T-helper 17 cell (primary cell): ENCODE measurements at places on chromosomes 13 and 19. TPM values are rescaled to one million over a fixed set of nuclear protein-coding genes. Genes with fewer than 3 reads are reported as not detected.
A peak's percentile ranks its signal among the peaks of the same experiment; 100 is the strongest.

GRCh38 chr13:49053215-49053614 lies 77.5 kb downstream of the FNDC3A start:
- peaks cover 3% of the 10 kb centered on the region for H3K36me3 ChIP-seq
- H3K4me1 ChIP-seq, result peaks cover 12% of the 10 kb centered on the region
- H3K27me3 ChIP-seq, result no peaks in the 10 kb centered on the region

NCR1 gene
- not detected for total RNA-seq

GRCh38 chr19:34305221-34306083 lies 51.1 kb downstream of the GARRE1 start:
- no peak for DNase-seq
- no peak overlapping the region for H3K4me3 ChIP-seq
- no peaks in the 10 kb centered on the region for H3K27me3 ChIP-seq

ZNF780B gene
- total RNA-seq, result 16.8 TPM

RDH8 gene
- total RNA-seq, result not detected

GRCh38 chr19:9178901-9179300 lies at the start of gene OR7D2:
TSS of gene OR7D2 (plus strand) at chr19:9178979. CDS start at chr19:9185782, 6,803 bp downstream.
- no peak for DNase-seq
- no peaks in the 10 kb centered on the region for H3K4me1 ChIP-seq
- H3K36me3 ChIP-seq, result no peaks in the 10 kb centered on the region
- H3K4me3 ChIP-seq, result no peak within 1 kb of the TSS

DNA sequence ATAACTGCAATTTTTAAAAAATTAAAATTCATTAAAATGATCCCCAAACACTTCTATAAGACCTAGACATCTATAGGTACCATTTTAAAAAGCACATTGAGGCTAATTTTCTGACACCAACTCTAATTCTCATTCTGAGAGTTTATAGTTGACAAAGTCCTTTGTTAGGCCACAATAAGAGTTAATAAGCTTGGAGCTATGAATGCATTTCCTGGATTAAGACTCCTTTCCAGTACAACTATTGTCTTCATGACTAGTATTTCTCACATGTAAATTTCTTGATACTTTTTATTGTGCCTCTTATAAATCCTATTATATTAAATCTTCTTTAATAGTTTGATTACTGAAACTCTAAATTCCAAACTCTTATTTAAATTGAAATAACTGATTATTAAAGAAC lies 340.8 kb downstream of the KLF12 start:
- H3K4me3 ChIP-seq, result no peak overlapping the region
- peaks cover 27% of the 10 kb centered on the region for H3K4me1 ChIP-seq
- H3K27ac ChIP-seq, result peak overlapping the region; percentile 12

DNA sequence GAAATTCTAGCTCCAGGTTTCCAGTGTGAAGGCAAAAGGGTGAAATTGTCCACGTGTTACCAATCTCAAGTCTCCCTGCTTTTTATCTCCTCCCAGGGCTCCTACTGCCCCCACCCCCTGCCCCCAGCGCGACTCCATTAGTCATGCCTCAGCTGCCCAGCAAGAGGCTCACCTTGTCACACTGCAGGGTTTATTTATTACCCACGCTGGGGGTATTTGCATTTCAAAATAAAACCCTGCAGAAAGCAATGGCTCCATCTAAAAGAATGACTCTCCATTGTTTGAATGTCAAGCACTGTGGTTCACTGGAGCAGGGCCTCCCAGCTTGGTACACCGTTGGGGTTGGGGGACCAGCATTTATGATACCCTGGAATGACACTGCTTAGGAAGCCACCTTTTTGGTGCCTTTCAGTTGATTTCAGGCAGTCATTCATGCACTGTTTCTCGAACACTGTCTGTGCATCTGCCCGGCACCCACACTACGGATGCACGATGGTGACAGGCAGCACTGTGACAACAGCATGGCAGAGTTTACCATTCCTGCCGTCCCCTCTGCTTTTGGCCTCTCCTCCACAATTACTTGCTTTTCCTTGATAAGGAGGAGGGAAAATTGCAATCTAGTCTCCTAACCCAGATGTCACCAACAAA lies 9.9 kb upstream of the POP4 start:
- H3K27me3 ChIP-seq, result peaks cover 59% of the 10 kb centered on the region
- DNase-seq, result no peak
- peaks cover 3% of the 10 kb centered on the region for H3K4me1 ChIP-seq
- H3K27ac ChIP-seq, result no peak overlapping the region
- H3K4me3 ChIP-seq, result no peak overlapping the region
- peaks cover 5% of the 10 kb centered on the region for H3K36me3 ChIP-seq

ZNF700 gene
- total RNA-seq, result 18.7 TPM

ATP7B gene
- 2.3 TPM for total RNA-seq

F2RL3 gene
- 0.07 TPM for total RNA-seq

- DNase-seq, result no peak
- H3K4me1 ChIP-seq, result no peaks in the 10 kb centered on the region
- H3K36me3 ChIP-seq, result no peaks in the 10 kb centered on the region
- H3K27ac ChIP-seq, result no peak overlapping the region
- no peaks in the 10 kb centered on the region for H3K27me3 ChIP-seq
These were observed 122.9 kb upstream of the SPRY2 start for GRCh38 chr13:80463673-80464352.
